CD4-positive, alpha-beta memory T cell (primary cell): ENCODE measurements at places on chromosomes 2 and 18.

- DNase-seq: no peak
These were observed 58.3 kb downstream of the LAMA1 start for GRCh38 chr18:7059276-7059675.

DNA sequence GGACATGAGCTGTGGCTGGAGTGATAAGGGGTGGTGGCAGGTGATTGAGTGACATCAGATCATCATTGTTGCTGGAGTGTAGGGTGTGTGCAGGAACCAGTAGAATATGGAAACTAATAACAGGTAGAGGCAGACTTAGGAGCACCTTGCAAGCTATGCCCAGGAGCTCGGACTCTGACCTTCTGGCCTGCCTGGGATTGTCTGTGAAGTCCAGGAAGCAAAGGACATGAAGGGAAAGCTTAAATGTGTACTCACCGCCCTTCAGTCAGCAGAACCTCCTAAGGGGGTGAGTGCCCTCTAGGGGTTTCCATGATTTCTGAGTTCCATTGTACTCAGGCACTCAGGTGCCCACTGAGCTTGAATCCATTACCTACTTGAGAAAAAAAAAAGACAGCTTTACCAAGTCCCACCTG, 104.2 kb downstream of the CRIM1 start:
- DNase-seq: no peak

DNA sequence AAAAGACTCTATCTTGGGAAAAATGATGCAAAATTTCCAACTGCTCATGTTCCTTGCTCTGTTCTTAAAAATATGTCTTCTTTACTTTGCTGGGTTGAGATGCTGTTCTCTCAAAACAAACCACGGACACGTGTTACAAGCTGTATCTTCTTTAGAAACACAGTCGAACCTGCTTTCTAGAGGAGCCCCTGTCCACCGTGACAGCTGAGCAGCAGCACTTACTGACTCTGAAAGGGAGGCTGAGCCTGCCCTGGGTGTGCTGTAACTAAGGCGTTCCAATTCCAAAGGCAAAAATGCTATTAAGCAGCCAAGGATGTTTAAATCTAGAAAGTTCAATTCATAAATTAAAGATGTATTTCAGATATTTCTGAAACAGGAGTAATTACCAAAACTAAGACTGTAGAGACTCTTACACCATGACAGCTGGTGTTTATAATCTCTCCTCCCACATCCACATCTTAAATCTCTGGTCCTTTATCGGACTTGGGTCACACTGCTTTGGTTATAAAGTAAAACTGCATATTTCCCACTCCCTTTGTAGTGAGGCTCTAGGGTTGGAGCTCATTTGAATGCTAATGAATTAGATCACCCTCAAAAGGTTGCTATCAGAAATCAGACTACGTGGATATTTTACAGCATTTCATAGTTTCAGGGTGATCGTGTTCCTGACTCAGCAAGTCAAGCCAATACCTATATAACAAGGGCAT, 281.2 kb upstream of the LYPD1 start:
- no peak for DNase-seq

DNA sequence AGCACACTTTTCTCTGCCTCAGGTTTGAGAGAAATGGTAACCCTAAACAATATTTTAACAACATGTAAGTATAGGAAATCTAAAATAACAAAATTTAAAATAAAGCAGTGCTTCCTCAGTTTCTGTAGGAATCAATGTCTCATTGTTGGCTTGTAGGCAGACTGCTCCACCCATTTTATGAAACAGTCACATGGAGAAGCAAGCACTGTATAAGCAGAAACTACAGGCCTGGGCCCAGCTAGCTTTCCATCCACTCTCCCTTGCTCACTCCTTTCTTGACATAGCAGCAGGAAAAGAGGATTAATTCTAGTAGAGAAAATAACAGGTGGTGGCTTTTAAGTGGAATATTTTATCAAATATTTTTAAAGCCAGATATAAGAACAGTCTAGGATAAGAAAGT, 97.2 kb downstream of the PLEKHM3 start:
- no peak for DNase-seq

DNA sequence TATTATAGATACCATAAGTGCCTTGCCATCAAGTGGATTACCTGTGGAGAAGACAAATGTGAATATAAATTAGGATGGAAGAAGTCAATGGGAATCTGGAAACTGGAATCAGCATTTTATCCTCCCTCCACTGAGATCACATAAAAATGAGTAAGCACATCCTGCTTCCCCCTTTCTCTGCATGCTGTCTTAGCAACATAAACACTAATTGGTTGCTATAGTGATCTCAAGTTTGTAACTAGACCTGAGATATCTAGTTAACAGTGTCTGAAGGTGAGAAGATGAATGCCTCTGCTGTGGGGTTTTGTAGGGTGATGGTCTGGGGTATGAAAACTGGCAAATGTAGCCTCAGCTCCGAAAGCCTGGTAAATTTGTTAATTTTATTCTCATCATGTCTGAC, 1357.5 kb upstream of the CELF4 start:
- no peak for DNase-seq

- no peak for DNase-seq
These were observed 26.2 kb upstream of the KDM3A start for GRCh38 chr2:86414996-86415395.
